ENCODE measurements at places on chromosomes 16 and 17. TPM values are rescaled to one million over a fixed set of nuclear protein-coding genes. Genes with fewer than 3 reads are reported as not detected.

ACSM2A gene
- total RNA-seq: not detected

ITGB3 gene
- total RNA-seq: 19.5 TPM

LDHD gene
- total RNA-seq: 28.5 TPM

SHBG gene
- total RNA-seq: 0.55 TPM

KRT31 gene
- not detected for total RNA-seq

SLC12A4 gene
- 98.2 TPM for total RNA-seq

PRSS22 gene
- total RNA-seq: not detected

CLUH gene
- total RNA-seq: 118 TPM

PLA2G10 gene
- total RNA-seq: not detected

SLC52A1 gene
- 0.10 TPM for total RNA-seq

ARHGDIA gene
- 252 TPM for total RNA-seq

FBXL16 gene
- total RNA-seq: 1.0 TPM

FOXJ1 gene
- not detected for total RNA-seq

DNAI2 gene
- total RNA-seq: not detected

C17orf50 gene
- not detected for total RNA-seq

CCL11 gene
- 5.4 TPM for total RNA-seq

PDE6G gene
- 0.50 TPM for total RNA-seq

CDRT15 gene
- total RNA-seq: not detected

UQCRC2 gene
- total RNA-seq: 554 TPM

HS3ST2 gene
- total RNA-seq: 3.8 TPM

TBC1D3C gene
- total RNA-seq: not detected

CNTD1 gene
- 0.44 TPM for total RNA-seq

OSGIN1 gene
- total RNA-seq: 7.0 TPM

GNGT2 gene
- 1.9 TPM for total RNA-seq

TP53TG3D gene
- total RNA-seq: 0.59 TPM

MMP15 gene
- 46.2 TPM for total RNA-seq

TSPAN10 gene
- total RNA-seq: 0.50 TPM

ACD gene
- total RNA-seq: 9.0 TPM

EVI2B gene
- 3.3 TPM for total RNA-seq

KCTD19 gene
- total RNA-seq: not detected

CDC6 gene
- 1.3 TPM for total RNA-seq

Data from left cardiac atrium (tissue), 4 donors.